ENCODE measurements at places on chromosomes 6 and 20.

GRCh38 chr6:92169506-92169905 lies 1249.9 kb downstream of the EPHA7 start:
- no peak for DNase-seq

DNA sequence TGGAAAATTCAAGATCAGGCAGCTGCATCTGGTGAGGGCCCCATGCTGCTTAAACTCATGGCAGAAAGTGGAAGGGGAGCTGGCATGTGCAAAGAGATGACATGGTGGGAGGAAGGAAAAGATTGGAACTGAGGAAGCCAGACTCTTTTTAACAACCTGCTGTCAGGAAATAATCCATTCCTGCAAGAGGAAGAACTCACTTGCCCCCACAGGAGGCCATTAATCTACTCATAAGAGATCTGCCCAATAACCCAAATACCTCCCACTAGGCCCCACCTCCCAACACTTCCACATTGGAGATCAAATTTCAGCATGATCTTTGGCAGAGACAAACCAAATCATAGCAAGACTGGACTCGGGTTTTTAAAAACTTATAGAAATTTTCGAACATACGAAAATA lies 200.5 kb upstream of the KCNQ5 start:
- DNase-seq = no peak

- no peak for DNase-seq
Measured at GRCh38 chr6:75012018-75012417, 193.8 kb downstream of the COL12A1 start.

DNA sequence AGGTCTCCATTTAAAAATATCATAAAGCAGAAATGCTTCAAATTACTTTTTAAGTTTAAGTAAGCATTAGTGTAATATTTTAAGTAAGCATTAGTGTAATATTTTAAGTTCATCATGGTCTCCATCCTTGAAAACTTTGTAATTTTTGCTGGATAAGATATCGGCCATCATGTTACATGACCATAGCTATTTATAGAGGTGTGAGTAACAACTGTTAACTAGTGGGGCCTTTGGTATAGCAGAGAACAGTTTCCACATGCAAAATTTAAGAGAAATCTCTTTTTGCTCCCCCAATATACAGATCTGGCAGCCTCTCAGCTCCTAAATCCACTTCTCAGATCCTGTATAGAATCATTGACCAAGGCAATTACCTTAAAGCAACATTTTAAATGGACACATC lies 468 bp downstream of the TRDN start:
- DNase-seq = no peak

DNA sequence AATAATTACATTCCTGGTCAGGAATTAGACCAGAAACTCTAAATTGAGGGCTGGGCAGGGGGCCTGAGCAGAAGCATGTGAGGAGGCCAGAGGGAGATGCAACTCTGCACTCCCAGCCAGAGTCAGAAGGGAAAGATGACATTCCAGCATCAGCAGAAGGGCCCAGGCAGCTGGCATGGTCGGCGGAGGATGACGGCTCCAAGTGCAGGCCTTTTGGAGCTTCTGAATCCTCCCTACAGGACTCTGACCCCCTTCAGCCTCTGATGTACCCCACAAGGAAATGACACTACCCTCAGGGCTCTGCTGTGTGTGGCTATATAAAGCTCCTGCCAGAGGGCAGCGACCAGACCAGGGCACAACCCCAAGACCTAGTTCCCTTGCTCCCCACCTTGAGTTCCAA lies 1.9 kb downstream of the LRFN2 start:
- DNase-seq = no peak

- no peak for DNase-seq
Measured at GRCh38 chr6:103707596-103708325, 1152.0 kb downstream of the HACE1 start.

GRCh38 chr6:506920-507622 lies 115.5 kb downstream of the IRF4 start:
- no peak for DNase-seq

Data from putamen (tissue), 1 donor.